ENCODE measurements at places on chromosomes 5 and 9.

GRCh38 chr5:142295960-142296860, 28.6 kb downstream of the SPRY4 start:
- no peak for DNase-seq

DNA sequence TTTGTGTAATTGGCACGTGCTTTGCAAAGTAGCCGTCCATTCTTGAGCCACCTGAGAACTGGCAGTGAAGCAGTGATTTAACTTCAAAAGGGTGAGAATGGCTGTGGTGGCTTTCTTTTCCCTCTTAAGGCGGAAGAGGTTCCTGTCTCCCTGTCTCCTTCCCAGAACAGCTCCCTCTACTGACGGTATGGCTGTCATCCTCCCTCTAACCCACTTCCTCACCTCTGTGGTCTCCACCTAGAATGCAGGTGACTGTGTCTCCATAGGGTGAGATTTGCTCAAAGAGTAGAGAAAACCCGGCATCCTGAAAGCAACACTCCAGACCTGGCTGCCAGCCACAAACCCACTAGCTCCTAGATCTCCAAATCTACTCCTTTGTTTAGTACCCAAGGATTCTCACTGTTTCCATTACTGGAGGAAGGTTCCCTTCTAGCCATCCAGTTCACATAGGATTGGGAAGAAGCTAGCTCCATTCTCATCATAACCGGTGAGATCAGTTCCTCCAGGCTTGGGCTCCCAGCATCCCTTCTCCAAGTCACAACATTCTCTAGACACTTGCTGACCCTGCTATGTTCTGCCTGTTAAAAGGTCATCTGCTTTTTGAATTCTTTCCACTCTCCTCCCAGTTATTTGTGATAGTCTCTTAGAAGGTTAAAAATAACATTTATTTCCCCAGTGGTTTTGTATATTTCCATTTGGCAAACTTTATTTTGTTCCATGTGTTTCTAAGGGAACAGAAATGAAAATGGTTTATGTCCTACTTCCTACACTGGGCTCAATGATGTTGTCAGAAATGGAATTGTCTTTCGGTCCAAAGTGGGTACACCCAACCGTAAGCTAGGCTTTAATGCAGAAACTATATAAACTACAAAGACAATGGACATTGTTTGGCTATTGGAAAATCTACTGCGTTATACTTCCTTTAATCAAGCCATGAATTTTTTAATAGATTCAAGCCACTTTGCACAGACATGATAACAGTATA, 269.4 kb downstream of the CWC27 start:
- peak; percentile 42 for DNase-seq

GRCh38 chr5:32202394-32202793, 28.3 kb upstream of the GOLPH3 start:
- DNase-seq = no peak

DNA sequence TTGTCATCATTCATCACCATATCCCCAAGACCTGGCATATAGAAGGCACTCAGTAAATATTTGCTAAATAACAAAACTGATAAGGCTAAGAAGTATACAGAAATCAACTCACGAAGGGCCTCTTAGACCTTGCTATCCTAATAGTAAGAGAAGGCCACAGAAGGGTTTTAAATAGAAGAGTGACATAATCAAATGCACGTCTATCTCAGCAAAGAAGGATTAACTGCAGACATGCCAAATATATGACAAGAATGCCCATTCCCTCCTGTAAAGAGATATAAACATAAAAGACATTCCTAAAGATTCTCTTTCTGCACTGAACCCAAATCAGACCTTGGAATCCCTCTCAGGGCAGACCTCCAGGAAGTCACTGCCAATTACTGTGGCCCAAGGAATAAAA, 34.1 kb downstream of the ECPAS start:
- no peak for DNase-seq

- no peak for DNase-seq
Observed at GRCh38 chr9:80158554-80159170, 586.9 kb downstream of the TLE4 start.

- DNase-seq = no peak
Observed at GRCh38 chr9:115364991-115365390, 247.0 kb upstream of the TNC start.

GRCh38 chr5:157278319-157279037, 12.6 kb downstream of the CYFIP2 start:
- no peak for DNase-seq

GRCh38 chr9:80841888-80842287, 847.5 kb downstream of the TLE1 start:
- DNase-seq = no peak

GRCh38 chr9:118896324-118897000, 472.8 kb downstream of the BRINP1 start:
- DNase-seq = no peak
